ENCODE measurements at places on chromosomes 5 and 9.

GRCh38 chr9:70613024-70613768 is 198.7 kb upstream of the KLF9 start:
- DNase-seq = no peak

DNA sequence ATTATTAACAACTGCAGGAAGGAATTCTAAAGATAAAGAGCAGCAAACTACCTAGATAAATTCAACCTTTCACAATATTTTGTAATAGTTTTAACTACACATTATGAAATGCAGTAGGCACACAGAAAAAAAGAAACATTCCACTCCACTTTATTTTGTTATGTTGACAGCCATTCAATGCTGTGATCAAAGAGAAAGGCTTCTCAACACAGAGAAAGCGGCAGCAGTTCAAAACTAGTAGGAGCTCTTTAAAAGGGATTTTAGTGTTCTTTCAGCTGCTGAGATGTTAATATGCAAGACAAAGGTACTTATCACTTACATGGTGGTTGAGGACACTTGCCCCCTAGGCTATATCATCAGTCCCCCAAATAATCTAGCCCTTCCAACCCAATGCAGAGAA is 11.6 kb downstream of the CEMIP2 start:
- no peak for DNase-seq

DNA sequence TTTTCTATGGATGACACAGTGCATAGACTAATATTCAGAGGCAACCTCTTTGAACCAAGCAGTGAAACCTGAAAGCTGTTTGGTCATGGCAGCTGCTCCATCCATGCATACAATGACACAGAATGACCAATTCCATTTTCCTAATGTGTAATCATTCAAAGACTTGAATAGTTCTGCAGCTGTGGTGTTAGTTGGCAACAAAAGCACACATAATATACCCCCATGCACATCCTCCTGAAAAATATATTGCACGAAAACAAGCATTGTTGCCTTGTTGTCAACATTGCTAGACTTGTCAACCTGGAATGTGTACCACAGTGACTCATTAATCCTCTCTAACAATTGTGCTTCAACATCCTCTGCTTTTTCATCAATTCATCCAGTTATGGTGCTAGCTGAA is 71.0 kb upstream of the SEMA6A start:
- no peak for DNase-seq

DNA sequence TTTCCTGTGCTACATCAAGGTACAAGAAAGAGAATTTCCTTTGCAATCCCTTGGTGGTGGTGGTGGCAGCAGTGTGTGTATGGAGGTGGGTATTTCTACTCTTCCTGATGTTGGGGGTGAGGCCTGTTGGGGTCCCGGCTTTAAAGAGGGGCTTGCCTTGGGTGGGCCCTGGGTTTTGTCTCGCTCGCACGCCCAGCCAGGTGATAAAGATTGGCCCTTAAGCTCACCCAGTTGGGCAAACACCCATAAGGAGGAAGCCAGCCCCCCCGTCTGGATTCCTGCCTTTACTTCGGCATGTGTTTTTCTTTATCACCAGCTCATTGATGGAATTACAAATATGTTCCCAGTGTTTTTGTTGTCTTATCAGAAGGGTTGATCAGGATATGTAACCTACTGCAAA is 16.0 kb upstream of the SARDH start:
- no peak for DNase-seq

DNA sequence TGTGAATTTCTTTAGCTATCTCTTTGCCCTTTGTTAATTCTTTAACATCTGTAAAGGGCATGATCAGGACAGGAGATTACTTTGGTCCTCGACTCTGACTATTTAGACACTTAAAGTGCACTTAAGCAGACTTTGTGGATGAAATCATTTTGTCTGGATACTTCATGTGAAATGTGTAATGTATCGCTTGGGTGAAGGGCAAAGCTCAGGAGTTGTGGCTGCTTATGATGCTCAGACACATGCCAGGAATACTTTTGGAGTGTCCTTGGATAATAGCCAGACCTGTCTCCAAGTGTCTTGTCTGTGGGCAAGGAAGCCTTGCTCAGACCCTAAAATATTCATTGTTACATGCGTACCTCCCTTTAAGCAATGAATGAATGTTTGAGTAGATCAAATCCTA is 87.8 kb downstream of the RAI14 start:
- DNase-seq = no peak

- no peak for DNase-seq
Measured at GRCh38 chr5:119655061-119655460, 25.7 kb downstream of the FAM170A start.

- DNase-seq = peak; percentile 49
Measured at GRCh38 chr5:174837919-174838902, 113.8 kb downstream of the MSX2 start.

DNA sequence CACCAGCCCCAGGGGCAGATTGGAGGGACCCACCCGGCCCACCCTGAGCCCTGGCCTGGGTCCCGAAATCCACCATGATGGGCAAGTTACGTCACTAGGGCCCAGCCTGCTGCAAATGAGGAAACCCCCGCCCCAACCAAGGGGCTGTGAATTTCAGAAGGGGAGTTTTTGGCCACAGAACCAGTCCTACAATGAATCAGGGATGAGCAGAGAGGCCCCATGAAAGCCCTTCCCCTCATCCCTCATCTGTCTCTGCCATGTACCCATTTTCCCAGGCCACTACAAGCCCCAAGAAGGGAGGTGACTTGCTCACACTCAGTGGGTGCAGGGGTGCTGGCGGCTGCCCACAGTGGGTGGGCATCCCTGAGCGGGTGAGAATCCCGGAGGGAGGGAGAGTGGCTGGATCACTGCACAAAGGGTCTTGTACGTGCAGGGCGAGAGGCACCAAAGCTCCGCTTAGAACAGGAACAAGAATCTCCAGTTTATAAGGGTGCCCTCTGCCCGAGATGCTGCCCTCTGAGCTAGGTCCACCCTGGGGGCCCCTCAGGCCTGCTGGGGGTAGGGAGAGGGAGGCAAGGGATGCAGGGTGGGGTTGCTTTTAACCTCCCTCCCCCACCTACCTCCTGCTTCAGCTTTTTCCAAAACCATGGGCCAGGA is 10.4 kb upstream of the TCF7 start:
- no peak for DNase-seq

- no peak for DNase-seq
Measured at GRCh38 chr9:125190361-125190801, 778 bp upstream of the PPP6C start.

DNA sequence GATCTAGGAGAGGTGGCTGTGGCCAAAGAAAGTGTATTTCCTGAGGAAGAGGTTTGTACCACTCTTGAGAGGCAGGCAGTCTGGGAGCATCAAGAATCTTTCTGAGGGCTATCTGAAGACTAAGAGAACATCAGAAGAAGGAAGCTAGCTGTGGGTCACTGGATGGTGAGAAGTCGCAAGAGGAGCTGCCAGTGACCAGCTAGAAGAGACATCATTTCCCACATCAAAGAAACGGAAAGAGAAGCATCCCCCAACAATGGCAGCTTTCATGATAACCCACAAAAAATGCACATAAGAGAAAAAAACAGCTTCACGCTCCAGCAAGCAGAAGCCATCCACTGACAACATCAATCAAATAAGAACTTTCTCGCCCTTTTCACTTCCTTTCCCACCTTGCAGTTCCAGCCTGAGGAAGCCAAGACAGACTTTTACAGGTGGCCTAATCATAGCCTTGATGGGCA is 25.0 kb upstream of the CEP78 start:
- DNase-seq = no peak

GRCh38 chr9:98520221-98520960 is 188.3 kb downstream of the GABBR2 start:
- DNase-seq = no peak

DNA sequence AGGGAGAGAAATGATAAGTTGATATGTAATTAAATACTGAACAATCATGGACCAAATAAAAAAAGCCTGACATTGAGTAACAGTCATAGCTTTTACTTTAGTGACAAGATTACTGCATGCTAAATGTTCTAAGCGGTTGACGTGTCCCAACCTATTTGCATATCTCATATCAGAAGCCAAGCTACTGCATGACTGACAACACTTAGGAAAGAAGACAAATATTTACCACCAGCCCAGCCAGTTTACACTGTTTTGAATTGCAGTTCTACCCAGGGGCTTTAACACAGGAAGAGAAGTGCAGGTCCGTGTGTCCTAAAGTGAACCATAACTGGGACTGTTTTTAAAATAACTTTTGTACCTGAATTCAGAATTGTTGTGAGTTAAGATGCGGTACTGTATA is 219.9 kb downstream of the PRDM9 start:
- no peak for DNase-seq

- no peak for DNase-seq
Measured at GRCh38 chr9:76818271-76818670, 54.0 kb downstream of the PCA3 start.

GRCh38 chr5:139708434-139708861 is 60.3 kb downstream of the CXXC5 start:
- DNase-seq = no peak

GRCh38 chr5:103602438-103602837 is 39.8 kb upstream of the NUDT12 start:
- no peak for DNase-seq

- no peak for DNase-seq
Measured at GRCh38 chr9:79559495-79560181, 12.1 kb upstream of the TLE4 start.

- DNase-seq = peak; percentile 88
Measured at GRCh38 chr5:149416987-149417710, 38.1 kb upstream of the IL17B start.

DNA sequence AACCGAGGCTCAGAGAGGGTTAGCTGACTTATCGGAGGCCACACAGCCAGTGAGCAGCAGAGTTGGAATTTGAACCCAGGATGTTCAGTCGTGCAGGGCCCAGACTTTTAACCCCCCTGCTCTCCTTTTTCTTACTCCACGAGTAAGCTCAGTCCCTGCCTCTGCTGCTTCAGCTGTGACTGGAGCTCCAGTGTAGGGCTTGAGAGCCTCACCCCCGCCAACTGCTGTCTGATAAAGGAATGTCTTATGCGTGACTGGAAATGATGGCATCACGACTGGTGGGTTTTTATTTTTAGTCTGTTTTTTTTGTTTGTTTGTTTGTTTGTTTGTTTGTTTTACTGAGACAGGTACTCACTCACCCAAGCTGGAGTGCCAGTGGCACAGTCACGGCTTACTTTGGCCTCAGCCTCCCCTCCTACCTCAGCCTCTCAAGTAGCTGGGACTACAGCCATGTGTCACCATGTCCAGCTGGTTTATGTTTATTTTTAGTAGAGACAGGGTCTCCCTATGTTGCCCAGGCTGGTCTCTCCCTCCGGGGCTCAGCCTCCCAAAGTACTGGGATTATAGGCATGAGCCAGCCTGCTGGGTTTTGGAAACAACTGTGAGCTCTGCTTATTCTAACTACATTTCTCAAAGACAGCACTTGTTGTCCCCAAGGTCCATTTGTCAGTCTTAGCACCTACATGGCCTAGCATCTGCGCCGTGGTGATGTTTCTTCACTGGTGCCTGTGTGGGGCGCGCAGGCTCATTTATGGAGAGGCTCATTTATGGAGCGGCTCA is 52.5 kb upstream of the NCS1 start:
- DNase-seq = no peak

DNA sequence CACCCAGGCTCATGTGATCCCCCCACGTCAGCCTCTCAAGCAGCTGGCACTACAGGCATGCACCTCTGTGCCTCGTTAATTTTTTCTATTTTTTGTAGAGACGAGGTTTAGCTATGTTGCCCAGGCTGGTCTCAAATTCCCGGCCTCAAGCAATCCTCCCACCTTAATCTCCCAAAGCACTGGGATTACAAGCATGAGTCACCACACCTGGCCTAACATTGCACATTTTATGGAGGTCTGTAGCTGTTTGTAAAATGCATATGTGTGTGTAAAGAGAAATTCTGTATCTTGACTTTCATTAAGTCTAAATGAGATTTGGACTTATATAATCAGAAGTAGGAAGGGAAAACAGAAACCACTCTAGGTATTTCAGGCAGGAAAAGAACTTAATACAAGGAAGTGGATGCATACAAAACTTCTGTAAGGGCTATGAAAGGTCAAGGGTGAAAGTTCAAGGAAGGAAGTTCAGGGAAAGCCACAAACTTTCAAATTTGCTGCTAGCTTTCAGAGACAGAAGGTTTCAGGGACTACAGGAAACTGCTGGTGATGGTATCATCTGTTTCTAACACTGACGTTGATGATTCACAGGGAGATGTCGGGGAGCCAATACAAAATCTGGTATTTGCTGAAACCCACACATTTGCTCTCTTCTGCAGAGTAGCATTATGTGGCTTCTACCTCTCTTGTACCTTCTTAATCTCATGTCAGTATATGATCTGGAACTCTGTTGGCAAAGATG is 209.4 kb downstream of the PIK3R1 start:
- DNase-seq = no peak

- DNase-seq = no peak
Measured at GRCh38 chr9:126612326-126612812, 1.4 kb upstream of the LMX1B start.

DNA sequence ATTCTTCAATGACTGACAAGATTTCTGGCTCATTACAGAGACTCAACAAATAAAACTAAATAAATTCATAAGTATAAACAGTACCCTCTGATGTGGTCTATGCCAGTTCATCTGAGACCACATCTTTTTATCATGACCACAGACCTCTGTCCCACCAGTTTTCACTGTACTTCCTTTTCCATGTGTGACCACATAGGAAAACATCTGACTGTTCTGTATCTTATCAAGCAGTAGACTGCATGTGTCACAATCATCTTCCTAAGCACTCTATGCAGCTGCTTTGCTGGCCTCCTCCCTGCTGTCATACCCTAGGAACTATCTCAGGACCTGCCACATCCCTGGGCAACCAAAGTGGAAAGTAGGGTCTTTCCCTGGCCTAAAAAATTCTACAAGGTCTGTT is 205.0 kb upstream of the ZNF462 start:
- no peak for DNase-seq

GRCh38 chr9:5858833-5859232 is 25.9 kb upstream of the ERMP1 start:
- no peak for DNase-seq

DNA sequence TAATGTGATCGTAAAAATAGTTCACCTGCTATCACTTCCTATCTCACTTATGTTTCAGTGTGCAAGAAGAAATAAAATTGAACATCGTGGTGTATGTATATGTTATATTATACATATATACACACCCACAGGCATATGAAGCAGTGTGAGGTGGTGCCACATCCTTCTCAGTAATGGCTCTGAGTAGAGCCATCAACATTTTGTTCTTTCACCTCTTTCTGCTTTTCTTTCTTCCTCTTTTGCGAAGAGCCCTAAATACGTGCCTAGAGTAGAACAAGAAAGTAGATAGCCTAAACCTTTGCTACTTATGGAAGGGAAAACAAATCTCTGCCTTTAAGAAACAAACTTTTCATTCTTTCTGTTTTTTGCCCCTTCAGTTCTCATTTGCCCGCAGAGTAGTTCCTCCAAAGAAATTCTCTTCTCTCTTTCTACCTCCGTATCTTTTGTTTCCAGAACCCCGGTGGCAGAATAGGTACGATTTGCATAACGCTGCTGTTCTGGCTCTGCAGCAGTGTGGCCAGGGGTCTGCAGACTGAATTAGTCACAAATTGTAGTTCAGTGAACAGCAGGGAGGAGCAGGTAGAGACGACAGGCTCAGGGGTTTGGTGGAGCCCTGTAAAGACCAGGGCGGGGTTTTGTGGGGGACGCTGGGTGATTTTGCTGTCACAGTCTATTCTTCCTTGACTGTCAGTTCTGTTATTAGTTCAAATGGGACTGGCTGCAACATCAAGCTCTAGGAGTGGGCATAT is 40.5 kb upstream of the PJA2 start:
- no peak for DNase-seq

GRCh38 chr5:168364151-168364661 is 72.8 kb downstream of the WWC1 start:
- DNase-seq = no peak

Measured in right lung (tissue), 10 donors.